ENCODE measurements at places on chromosomes 4 and X.

DNA sequence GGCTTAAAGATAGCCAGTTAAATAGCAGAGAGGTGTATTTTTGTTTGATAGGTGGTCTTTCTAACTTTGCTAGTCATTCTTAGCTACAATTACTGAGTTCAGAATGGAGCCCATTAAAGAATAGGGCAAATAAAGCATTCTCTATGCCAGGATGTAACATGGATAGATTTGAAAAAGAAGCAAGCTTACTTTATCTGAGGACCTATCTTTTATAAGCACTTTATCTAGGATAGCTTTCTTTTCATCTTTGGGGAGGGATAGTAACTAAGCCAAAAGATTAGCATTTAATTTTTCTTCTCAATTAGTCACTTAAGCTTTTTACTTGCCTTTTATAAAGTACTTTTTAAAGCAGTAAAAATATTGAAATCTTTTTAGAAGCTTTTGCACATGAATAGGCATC is 1148.0 kb upstream of the DIAPH2 start:
- no peak for DNase-seq

DNA sequence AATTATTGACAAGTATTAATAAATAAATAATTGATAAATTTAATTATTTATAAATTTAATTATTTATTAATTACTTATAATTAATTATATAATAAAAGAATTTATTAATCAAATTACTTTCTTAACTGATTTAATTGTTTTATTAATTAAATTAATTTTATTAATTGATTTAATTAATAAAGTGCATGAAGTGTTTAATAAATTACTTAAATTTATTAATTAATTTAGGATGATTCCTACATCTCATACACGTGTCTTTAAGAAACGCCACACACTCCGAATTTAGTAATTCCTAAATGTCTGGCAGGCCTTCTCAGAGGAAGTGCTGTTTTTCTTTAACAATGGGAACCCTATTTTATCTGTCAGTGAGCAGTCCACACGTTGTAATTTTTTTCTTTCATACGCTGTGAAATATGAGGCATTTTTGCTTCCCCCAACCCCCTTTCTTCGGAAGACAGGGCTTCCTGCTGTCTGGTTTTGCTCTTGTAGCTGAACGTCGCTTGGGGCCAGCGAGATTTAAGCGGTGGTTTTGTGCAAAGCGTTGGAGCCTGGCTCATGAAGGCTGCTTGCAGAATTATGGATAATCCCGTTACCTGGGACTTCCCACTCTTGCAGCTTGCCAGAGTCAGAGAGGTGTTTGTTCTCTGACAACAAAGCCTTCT is 46.8 kb downstream of the CRLF2 start:
- DNase-seq, result no peak

GRCh38 chr4:87882321-87882720 is 49.6 kb downstream of the MEPE start:
- no peak for DNase-seq

GRCh38 chr4:120724656-120725055 is 197.9 kb downstream of the PRDM5 start:
- DNase-seq, result no peak

GRCh38 chr4:186979961-186980745 is 256.5 kb upstream of the FAT1 start:
- no peak for DNase-seq

DNA sequence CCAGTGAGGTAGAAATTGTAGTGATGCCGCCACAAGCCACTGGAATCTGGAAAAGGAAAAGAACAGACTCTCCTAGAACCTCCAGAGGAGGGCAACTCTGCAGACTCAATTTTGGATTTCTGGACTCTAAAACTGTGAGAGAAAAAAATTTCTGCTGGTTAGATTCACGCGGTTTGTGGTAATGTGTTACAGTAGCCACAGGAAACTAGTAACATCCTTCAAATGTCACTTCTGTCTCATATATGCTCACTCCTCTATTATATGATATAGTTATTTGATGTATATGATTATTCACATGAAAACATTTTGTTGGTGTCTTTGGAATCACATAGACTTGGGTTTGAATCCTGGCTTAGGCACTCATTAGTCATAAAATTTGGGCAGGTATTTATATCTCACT is 18.8 kb downstream of the LDOC1 start:
- DNase-seq, result no peak

GRCh38 chrX:141936080-141936479 is 32.4 kb downstream of the MAGEC1 start:
- DNase-seq, result no peak

- no peak for DNase-seq
Observed at GRCh38 chr4:168794881-168795280, 215.2 kb downstream of the CBR4 start.

- no peak for DNase-seq
Observed at GRCh38 chr4:60857130-60857753, 342.9 kb upstream of the ADGRL3 start.

GRCh38 chr4:120228086-120228485 is 161.4 kb upstream of the MAD2L1 start:
- DNase-seq, result no peak

DNA sequence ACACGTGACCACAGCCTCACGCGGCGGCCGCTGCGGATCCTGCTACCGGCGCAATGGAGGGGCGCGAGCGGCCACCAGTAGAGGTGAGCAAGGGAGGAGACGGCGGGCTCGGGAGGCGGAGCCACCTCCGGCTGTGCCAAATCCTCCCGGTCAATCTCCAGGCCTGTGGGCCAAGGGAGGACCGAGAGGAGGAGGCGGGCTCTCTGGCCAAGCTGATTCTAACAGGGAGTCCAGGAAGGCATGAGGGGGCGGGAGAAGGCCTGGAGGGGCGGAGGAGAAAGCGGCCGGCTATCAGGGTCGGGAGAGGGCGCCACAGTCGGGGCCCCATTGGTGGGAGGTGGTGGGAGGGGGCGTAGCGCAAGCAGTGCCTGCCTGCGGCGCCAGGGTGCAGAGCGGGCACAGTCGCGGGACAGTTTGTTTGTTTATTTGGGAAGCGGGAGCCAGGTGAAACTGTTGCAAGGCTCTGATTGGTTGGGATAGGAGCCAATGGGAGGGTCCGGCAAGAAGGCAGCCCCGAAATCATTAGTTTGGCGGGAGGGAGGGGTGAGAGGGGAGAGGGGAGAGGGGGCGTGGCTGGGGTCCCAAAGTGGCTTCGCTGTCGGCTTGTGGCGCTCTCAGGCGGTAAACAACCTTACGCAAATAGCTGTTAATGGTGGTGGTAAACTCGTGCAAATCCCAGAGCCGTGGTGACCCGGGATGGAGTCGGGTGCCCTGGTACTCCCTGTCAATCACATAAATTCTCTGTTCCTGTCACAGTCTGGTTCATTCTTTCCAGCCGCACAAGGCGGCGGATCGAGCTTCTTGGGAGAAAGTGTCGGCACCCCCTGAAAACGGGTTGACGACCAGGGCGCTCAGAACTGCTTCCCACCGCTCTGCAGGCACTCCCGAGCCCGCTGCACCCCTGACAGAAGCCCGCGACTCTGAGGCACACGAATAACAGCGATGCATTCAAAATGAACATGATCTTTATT is at the start of gene IRS4:
IRS4 (minus strand) TSS at position 55 of the 971 bp plus-strand sequence.
- peak; percentile 10 for DNase-seq

DNA sequence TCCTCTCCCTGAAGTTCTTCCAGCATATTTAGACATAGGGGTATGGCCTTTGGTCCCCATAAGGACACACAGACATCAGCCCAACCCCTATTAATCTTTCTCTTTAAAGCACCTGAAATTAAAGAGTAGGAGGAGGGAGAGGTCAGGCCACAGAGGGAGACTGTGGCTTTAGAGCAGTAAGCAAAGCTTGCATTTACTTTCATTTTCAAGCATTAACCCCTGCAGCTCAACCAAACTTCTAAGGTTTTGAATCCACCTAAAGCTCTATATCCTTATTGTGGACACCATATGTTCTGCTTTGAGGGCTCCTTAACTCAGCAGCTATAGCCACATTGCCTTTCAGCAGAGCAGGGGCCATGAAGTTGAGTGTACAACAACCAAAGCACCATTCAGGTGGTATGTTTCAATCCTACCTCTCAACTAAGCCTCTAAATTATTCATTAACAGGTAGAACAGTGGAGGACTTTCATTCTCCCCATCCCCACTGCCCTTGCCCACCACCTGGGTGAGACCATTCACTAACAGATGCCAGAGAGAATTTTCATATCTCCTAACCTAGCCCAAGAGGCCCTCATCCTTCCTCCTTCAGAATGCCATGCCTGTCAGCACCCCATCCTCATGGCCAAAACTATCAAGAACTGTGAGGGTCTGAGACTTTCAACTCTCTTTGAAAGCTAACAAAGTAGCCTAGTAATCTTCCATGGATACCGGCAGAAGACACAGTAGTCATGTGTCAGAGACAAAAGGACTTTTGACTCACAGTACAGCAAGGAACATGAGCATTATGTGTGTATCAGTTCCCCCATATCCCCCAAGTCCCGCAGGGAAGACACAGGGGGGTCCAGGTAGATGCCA is 20.8 kb downstream of the LIN54 start:
- DNase-seq, result peak; percentile 65

- no peak for DNase-seq
Observed at GRCh38 chr4:83172371-83172770, 57.8 kb upstream of the PLAC8 start.

DNA sequence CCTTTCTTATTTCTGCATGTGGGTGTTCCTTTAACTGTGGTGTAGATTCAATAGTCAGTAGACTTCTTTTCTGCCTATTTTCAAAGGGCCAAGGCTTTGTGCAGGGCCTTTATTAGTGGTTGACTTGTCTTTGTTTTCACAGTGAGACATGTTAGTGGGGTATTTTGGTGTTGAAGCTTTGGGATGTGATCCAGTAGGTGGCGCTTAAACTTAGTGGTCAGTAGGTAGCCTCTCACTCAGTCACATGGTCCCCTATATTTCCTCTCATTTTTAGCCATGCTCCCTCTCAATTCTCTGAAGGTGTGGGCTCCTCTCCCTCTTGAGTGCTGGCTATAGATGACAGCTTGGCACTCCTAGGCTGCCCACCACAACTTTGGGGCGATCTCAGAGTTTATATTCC is 23.4 kb upstream of the SLC10A7 start:
- DNase-seq, result peak; percentile 38

DNA sequence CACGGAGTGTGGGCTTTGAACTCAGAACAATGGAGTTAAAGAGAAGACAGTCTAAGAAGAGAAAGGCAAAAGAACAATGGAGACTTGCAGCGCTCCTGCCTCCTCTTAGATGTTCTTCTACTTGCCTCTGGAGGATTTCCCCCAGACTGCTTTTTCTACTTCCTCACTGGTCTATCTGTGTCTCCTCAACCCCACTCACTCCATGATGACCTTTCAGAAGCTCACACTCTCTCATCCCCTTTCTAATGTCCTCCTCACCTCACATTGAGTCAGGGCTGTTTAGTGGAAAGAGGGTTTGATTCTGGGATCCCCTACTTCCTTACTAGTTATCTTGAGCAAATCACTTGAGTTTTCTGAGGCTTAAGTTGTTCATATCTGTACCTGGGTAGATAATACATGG is 12.2 kb upstream of the HERC6 start:
- no peak for DNase-seq

DNA sequence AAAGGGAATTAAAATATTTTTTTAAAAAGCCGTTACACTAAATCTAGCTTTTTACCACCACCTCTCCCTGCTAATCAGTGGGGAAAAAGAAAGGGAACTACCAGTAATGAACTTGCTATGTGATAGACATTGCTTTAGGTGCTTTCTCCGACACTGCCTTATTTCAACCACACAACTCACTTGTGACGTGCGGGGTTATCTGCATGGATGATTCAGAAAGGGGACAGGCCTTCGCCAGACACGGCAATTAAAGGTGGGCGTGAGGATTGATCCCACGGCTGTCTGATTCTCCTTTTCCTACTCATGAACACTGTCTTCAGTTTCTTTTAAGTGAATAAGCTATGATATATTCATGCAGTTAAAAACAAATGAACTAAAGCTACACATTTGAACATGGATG is 882 bp upstream of the CXCR3 start:
- DNase-seq, result peak; percentile 38

- DNase-seq, result no peak
Observed at GRCh38 chrX:1477801-1478458, 25.2 kb upstream of the ASMTL start.

- no peak for DNase-seq
Observed at GRCh38 chr4:105107095-105107856, 39.4 kb upstream of the TET2 start.

DNA sequence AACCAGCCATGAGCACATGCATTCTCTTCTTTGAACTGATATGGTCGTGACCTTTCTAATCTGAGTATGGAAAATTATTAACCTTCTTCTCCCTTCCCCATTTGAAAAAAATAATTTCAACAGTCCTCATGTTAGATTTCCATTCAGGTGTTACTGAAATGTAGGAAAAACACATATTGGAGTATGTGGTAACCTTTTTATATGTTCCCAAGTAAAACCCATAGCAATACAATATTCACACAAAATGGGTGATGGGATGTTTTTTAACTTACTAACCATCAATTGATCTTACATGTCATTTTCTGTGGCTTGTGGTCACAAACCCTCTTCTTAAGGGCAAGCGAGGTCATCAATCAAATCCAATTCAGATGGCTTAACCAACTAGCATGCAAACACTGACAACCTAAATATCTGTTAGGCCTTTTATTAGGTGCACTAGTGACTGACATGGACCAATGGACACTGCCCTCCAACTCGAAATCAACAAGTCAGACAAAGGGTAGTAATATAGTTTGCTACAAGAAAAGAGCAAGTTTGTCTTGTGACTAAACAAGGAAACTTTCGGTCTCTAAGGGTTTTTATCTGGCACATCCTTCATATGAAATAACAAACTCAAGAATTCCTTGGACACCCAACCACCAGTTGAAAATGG is 74.3 kb downstream of the CAMK2D start:
- DNase-seq, result no peak

- DNase-seq, result no peak
Observed at GRCh38 chr4:119626943-119627266, 1.7 kb downstream of the PDE5A start.

GRCh38 chrX:118495958-118496762 is 545 bp downstream of the DOCK11 start:
- DNase-seq, result peak; percentile 52

DNA sequence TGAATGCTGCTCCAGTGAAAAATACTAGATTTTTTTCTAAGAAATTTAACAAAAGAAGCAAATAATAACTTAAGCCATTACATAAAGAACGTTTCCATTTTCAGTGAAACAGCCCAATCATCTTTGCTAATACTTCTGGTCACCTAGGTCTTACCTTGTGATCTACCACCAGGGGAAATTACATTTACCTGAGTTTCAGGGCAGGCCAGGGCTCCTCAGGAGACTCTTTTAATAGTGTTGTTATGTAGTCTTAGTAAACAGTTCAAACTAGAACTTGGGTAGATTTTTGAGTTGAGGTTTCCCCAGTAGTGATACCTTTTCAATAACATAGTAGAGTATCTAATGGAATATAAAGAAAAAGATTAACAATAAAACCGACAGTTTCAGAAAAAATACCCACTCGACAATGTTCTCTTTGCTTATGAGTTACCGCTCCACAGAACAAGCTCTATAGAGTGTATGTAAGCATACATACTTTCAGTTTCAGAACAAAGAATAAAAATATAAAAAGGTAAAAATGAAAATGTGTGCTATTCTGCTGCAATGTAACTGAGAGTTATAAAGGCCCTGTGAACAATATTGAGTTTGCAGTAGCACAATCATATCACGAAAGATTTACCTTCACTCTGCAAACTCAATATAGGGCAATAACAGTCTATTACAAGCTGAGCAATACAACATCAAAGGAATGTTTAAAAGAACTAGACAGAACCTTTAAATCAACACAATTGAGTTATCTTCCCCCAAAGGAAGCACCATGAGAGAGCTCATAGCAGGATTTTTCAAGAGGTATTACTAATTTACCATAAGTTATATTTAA is 165.8 kb downstream of the ATOH1 start:
- DNase-seq, result no peak
